ENCODE measurements at places on chromosomes 13 and 19.
A peak's percentile ranks its signal among the peaks of the same experiment; 100 is the strongest.

DNA sequence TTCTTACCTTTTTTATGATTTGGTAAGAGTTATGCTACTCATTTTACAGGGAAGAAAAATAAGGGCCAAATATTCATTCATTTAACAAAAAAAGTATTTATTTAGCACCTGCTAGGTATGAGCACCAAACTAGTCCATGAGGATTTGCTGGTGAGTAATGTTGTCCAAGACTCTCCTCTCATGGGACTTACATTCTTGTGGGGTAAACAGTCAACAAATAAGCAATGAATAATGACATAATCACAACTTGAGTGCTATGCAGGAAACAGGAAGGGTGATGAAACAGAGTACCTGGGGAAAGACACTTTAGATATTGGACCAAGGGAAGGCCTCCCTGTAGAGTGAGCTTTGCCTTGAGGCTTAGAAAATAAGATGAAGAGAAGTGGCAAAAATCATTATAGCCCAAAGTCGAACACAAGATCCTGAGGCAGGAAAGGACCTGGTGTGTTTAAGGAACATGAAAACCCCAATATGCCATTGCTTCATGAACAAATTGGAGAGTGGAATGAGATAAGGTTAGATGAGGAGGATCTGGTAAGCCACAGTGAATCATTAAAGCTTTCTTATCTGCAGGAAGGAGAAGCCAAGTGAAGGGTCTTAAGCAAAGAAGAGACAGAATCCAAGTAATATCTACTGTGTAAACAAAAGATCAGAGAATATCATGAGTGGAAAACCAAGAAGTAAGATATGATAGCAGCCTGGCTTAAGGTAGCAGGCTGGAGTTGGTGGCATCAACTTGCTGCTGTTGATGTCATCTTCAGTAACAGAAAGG is 294.5 kb upstream of the NBEA start:
- peak; percentile 40 for DNase-seq

DNA sequence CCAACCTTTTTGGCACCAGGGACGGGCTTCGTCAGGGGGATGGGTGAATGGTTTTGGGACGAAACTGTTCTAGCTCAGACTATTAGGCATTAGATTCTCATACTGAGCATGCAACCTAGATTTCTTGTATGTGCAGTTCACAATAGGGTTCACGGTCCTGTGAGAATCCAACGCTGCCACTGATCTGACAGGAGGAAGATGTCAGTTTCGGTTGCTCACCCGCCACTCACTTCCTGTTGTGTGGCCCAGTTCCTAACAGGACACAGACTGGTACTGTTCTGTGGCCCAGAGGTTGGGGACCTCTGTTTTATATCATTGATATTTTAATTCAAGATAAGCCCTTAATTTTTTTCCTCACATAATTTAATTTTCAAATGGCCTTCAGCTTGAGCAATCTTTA is 26.7 kb upstream of the TDRD3 start:
- DNase-seq = no peak

- DNase-seq = no peak
Measured at GRCh38 chr13:26310003-26310402, 56.1 kb downstream of the CDK8 start.

DNA sequence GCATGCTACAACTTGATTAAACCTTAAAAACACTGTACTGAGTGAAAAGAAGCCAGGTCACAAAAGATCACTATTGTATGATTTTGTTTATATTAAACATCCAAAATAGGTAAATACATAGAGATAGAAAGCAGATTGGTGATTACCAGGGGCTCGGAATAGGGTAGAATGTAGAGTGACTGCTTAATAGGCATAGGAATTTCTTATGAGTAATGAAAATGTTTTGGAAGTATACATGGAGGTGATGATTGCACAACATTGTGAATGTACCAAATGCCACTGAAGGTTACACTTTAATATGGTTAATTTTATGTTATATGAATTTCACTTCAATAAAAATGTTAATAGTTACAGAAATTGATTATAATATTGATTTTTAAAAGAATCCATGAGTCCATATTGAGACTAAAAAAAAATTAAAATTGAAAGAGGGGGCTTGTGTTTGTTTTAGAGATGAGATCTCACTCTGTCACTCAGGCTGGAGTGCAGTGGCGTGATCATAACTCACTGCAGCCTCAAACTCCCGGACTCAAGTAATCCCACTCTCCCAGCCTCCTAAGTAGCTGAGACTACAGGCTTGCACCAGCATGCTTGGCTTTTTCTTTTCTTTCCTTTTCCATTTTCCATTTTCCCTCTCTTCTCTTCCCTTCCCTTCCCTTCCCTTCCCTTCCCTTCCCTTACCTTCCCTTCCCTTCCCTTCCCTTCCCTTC is 85.1 kb downstream of the FNDC3A start:
- DNase-seq = no peak

DNA sequence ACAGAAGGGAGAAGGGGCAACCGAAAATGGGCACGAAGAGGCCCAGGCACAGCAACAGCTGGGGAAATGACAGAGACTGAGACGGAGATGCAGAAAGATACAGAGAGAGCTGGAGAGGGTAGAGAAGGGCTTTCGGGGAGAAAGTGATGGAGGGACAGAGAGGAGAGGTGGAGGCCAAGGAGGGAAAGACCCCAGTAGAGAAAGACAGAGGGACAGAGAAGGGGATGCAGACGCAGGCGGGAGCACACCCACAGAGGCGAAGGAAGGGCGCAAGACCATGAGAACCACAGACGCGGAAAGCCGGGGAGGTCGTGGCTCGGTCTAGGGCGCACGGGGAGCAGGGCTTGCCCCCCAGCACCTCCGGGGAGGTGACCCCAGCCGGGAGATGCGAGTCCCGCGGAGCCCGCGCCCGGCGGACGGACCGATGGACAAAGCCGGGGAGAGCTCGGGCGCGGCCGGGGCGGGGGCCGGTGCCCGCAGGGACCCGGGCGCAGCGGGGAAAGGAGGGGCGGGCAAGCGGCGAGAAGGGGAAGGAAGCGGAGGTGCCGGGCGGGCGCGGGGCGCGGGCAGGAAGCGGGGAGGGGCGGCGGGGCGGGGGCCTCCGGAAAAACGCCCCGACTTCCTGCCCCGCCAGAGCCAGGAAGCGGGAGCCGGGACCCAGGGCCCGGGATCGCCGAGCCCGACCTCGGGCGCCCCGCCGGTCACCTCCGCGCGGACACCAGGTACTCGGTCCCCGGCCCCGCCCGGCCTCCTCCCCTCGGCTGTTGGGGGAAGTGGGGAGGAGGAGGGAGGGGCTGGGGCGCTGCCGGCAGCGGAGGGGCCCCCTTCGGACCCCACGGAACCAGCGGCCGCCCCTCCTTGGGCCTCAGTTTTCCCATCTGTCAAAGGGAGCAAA is at the start of gene ARHGEF1:
ARHGEF1 (plus strand) TSS at position 617 of the 895 bp plus-strand sequence. CDS start 4,899 bp downstream, outside the sequence.
- peak; percentile 71 for DNase-seq

DNA sequence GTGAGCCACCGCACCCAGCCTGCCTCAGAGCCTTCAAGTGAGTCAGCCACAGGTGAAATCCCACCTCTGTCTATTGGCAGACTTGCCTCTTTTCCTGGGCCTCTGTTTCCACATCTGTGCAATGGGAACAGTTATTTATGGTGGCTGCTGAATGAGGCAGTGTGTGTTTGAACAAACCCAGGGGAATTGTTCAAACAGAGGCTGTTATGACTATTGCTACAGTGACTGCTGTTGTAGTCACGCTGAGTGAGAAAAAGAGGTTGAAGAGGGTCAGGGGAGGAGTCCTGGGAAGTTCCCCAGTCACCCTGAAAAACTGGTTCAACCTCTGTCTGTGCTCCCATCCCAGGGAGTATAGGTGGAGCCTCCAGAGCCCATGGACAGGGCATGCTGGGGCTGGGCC is at the start of gene CEACAM19:
CEACAM19 (plus strand) TSS at position 83 of the 400 bp plus-strand sequence. CDS start 450 bp downstream, outside the sequence.
- peak; percentile 89 for DNase-seq

GRCh38 chr19:45040059-45040771 is 1.4 kb downstream of the CLASRP start:
- DNase-seq = no peak

DNA sequence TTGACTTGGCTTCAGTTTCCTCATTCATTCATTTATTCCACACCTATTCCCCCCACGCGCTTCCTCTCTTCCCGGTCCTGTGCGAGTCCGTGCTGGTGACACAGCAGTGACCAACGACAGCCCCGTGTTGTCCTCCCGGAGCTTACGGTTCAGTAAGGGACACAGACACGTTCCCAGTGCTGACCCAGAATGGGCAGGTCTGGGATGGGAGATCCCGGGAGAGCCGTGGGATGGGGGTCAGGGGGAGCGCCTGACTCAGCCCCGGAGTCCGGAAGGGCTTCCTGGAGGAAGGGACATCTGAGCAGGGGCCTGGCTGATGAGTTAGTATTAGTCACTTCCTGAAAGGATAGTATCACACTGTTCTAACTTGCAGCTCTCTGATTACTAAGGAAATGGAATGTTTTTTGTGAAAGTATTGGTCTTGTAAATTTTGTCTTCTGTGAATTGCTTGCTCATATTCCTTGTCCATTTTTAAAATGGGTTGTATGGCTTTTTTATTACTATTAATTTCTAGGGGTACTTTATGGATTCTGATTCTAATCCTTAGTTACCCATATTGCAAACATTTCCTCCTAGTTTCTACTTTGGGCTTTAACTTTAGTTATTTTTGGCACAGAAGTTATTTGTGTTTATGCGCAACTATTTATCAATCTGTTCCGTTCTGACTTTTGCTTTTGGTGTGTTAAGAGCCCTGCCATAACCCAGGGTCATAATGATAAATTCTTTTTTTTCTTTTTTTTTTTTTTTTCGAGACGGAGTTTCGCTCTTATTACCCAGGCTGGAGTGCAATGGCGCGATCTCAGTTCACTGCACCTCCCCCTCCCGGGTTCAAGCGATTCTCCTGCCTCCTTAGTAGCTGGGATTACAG is 708 bp upstream of the ERCC1 start:
- DNase-seq = peak; percentile 91

DNA sequence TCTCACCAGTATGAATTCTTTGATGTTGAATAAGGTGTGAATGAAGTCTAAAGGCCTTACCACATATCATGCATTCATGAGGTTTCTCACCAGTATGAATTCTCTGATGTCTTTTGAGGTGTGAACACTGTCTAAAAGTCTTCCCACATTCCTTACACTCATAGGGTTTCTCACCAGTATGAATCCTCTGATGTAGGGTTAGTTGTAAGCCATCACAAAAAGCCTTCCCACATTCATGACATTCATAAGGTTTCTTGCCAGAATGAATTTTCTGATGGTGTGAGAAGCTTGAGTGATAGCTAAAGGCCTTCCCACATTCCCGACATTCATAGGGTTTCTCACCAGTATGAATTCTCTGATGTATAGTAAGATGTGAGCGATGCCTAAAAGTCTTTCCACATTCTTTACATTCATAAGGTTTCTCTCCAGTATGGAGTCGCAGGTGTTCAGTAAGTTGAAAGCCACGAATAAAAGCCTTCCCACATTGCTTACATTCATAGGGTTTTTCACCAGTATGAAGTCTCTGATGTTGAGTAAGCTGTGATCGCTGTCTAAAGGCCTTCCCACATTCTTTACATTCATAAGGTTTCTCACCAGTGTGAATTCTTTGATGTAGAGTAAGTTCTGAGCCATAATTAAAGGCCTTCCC is 27.7 kb downstream of the ZNF461 start:
- DNase-seq = peak; percentile 40

GRCh38 chr13:94988654-94989053 is 276.3 kb upstream of the SOX21 start:
- DNase-seq = peak; percentile 42

DNA sequence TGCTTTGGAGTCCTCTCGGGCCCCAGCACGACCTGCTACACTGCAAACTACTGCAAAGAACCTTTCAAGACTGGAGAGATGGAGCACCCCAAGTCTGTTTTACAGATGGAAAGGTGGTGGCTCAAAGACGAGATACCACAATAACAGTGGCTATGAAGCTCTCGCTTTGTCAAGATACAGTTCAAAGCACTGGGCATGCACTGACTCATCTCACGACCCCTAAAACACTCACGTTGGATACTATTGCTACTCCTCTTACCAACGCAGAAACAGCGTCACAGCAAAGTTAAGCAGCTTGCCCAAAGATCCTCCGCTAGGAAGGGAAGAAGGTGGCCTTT is 24.0 kb upstream of the LAIR1 start:
- no peak for DNase-seq

- no peak for DNase-seq
Measured at GRCh38 chr19:43779147-43779819, 1.5 kb downstream of the KCNN4 start.

GRCh38 chr19:49488863-49489537 is 1.6 kb downstream of the RPL13A start:
- peak; percentile 38 for DNase-seq

DNA sequence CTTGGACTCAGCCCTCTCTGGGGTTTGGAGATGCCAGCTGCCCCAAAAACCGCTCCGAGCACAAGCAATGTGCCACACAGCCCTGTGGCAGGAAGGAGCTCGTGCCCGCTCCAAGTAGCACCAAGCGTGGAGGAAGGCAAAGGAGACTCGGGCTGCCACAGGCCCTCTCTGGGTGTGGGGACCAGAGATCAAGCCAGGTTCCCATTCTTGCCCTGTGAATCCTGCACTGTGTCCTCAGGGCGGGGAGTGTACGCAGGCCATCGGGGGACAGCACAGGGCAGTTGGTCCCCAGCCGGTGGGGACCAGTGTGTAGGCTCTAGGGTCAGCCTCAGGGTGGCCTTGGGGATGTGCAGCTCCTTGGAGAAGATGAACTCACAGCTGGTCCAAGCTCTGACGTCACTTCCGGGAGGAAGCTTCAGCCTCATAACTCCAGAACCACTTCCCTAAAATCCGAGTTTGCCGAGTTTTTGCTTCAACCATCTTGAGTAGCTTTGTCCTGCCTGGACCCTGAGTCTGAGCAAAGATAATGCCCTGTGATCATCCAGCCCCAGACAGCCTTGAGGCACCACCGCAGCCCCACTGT is 9.3 kb upstream of the CPAMD8 start:
- peak; percentile 9 for DNase-seq

GRCh38 chr19:38949580-38950367 is 19.0 kb downstream of the MRPS12 start:
- peak; percentile 90 for DNase-seq

DNA sequence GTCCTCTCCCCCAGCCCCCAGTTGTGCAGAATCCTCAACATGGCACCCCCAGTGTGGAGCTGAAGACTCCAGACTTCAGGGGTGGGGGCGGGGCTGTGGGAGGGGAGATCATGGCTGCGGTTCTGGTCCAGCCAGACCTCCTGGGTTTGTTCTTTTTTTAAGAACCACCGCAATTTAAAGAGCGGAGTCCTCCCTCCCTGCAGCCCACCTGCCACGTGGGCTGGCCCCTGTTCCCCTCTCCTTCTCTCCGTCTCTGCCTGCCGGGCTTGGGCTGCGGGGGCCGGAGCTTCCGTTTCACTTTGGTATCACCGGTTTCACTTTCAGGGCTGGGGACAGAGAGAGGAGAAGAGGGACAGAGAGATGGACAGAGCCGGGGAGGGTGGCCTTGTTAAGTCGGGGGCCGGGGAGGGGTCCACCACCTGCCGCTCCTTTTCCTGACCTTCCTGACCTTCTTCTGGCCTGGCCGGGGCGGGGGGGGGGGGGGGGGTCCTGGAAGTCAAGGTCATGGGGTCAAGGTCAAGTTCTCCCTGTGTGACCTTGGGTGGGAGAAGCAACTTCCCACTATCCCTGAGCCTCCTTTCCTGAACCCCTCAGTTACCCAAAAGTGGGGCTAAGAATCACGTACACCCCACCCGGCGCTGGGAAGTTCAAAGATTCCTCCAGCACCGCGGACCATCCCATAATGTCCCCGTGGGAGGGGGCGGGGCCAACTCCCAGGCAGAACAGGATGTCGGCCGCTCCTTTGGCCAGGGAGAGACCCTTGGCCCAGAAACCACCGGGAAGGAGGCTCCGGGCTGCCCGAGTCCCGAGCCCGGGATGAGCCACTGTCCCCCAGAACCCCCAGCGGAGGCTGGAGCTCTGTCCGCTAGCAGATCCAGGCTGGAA is 11.3 kb upstream of the ZBTB7A start:
- DNase-seq = peak; percentile 70

Measured in DMS53 (cell line).